ENCODE measurements at places on chromosomes 3 and 15.

- DNase-seq = no peak
Measured at GRCh38 chr3:11074451-11074850, 79.8 kb upstream of the HRH1 start.

DNA sequence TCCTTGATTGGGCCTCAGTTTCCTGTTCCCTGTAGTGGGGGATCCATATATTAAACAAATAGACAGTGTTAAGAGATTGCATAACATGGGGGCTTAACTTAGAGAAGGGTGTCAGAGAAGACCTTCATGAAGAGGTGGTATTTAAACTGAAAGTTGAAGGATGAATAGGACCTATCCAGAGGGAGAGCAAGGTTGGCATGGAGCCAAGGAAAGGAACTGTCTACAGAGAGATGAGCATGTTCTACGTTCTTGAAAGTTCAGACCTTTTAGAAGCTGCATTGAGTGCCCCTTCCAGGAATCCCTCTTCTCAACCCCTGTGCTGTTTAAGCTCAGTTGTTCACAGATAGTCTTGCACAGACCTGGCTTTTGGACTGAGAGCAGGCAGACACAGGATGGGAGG is 2.4 kb downstream of the HTD2 start:
- no peak for DNase-seq

GRCh38 chr3:128452678-128453275 is 13.9 kb downstream of the DNAJB8 start:
- no peak for DNase-seq

- DNase-seq = peak; percentile 45
Measured at GRCh38 chr15:96367311-96368200, 37.1 kb downstream of the NR2F2 start.

DNA sequence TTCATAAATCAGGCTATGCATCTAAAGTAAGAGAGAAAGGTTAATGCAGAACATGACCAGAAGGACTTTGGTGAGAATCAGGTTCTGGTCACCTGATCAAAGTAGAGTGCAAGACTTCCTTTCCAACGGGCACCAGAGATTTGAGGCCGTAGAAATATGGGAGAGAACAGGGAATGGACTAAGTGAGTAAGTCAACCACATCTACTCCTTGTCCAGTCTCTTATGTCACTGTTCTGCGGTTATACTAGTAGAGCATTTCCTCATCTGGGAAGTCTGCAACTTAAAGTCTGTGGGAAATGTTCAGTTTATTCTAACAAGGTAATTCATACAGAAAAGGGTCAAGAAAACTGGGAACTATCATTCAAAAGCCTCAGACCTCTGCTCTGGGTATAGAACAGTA is 232.8 kb downstream of the CPNE4 start:
- DNase-seq = no peak

GRCh38 chr3:23611737-23612295 is 193.9 kb upstream of the UBE2E1 start:
- DNase-seq = no peak

DNA sequence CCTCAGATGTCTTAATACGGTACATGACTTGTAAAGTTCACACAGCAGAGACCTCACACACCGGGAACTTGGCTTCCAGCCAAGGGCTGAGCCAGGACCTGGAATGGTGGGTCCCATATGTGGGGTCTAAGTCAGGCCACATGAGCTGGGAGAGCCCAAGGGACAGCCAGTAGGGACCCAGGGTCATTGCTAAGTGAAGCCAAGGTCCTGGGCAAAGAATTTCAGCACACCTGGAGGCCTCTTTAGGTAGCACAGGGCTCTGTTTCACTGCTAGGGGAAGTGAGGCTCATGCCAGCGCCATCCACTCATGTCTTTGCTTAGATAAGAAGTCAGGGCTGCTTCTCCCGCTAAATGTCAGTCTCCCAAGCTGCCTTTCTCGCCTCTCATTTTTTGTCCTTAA is 116.6 kb upstream of the TLE3 start:
- DNase-seq = no peak

DNA sequence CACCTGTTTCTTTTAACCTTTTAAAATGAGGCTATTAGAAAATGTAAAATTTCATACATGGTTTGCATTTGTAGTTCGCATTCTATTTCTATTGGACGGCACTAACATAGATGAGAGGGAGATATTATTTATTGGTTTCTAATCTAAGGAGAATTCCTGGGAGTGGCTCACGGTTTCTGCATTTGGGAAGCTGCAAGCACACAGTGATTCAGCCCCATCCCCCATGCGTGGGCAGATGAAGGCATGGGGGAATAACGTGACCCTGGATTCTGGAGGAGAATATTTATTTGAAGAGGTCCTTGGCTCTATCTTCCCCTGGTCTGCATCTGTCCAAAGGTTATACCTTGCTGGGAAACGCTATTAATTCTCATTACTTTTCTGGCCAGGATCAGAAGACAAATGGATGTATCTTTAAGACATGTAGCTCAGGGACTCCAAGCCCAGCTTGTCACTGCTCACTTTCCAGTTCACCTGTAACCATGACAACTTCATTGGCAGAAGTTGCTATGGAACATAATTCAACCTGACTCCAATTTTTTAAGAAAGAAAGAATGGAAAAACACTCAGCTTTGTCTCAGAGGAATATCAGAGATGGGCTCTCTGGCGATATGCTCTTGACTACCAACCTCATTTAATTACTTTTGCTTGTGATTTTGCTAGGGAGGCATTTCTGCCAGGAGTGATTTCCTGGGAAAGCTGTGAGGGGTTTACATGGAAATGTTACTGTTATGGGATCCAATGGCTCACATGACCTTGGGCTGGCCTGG is 27.2 kb upstream of the POMGNT2 start:
- no peak for DNase-seq

DNA sequence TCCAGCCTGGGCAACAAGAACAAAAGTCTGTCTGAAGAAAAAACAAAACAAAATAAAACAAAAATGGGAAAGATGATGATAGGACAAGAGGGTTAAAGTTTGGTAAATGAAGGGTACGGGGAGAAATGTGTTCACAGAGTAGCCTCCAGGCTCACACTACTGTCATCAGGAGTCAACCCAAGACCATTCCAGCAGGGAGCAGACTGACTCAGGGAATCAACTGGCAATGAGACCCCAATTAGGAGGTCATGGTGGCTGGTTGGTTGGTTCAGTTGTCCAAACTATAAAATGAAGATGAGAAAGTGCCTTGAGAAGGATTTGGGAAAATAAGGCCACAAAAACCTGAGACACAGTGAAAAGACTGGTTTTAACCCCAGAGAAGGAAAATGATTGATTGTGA is 51.8 kb downstream of the KLHL6 start:
- no peak for DNase-seq

GRCh38 chr3:173395073-173395411 is 2.5 kb upstream of the NLGN1 start:
- DNase-seq = no peak

GRCh38 chr15:58086491-58086890 is 21.0 kb upstream of the ALDH1A2 start:
- no peak for DNase-seq

DNA sequence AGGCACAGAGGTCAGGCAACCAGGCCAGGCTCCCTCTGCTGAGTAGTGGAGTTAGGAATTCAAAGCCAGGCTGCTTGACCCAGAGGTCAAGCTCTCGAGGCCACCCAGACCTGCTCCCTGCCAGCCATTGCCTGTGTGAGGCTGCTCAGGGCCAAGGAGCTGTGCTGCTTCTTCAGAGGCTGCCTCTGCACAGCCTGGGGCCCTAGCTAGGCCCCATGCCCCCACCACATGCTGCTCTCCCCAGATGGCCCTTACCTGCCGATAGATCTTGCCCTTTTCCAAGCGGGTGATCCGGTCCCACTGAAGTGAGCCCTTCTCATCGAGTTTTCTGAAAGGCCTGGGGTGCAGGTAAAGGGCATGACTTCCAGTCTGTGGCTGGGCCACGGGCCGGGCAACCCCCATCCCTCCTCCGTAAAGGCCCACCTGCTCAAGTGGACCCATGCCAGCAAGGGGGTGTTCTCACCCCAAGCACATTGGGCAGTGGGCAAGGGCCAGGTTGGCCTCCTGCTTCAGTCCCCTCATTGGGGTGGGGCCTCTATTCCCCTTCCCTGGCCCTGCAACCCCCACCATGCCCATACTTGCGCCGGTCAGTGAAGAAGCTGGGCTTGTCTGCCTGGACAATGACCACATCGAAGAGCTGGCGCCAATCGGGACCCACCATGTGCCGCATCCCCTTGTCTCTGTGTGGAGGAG is 6.5 kb downstream of the NT5DC2 start:
- no peak for DNase-seq

DNA sequence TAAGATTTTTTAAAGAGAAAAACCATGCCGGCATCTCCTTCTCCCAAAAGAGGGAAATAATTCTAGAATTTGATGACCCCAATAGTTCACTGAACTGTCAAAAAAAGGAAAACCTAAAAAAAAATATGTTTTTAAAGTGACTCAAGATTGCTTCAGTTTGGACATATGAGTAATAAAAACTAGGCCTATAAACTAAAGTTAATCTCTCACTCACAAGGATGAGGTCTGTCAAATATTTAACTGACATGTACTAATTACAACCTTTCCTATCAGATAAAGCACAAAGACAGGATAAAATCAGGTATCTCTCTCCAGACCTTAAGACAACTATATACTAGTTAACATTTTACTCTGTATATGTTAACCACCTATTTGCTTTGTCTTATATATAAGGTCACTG is 231.9 kb downstream of the NSUN3 start:
- DNase-seq = no peak

- DNase-seq = no peak
Measured at GRCh38 chr15:26731965-26732364, 40.9 kb downstream of the GABRB3 start.

- DNase-seq = peak; percentile 41
Measured at GRCh38 chr15:69478259-69478781, 25.7 kb downstream of the RPLP1 start.

DNA sequence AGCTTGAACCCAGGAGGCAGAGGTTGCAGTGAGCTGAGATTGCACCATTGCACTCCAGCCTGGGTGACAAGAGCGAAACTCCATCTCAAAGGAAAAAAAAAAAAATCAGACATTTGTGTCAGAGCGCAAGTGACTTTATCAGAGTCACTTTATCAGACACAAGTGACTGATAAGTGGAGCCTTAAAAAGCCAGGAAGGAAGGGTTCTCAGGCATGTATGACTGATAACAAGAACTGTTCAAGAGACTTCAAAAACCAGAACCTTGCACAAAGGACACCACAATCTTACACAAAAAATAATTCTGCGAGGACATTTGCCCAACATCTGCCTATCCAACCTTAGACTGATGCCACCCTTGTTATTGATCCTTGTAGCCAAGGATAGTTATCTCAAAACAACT is 13.3 kb upstream of the CFAP44 start:
- no peak for DNase-seq

DNA sequence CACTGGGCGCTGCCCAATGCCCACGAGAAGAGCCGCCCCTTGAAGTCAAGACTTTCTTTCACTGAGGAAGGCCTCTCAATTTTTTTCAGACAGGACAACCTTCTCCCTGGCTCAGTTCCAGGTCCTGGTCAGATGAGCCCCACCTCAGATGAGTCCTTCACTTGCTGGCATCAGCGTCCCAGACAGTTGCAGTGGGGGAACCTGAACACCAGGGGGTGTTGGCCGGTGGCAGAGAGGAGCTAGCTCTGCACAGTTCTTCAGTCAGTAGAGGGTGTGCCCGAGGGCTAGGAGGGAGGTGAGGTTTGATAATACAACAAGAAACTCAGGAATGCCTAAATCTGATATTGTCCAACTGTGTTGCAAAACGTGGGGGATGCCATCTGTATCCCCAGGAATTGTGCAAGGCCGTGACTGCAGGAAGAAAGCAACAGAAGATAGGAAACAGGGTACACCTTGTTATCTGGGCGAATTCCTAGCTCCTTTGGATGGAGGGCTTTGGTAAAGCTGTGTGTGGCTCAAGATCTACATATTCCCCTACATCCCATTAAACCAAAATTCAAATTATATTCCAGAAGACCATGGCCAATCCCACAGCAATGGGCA is 34.3 kb downstream of the CCR3 start:
- DNase-seq = no peak

DNA sequence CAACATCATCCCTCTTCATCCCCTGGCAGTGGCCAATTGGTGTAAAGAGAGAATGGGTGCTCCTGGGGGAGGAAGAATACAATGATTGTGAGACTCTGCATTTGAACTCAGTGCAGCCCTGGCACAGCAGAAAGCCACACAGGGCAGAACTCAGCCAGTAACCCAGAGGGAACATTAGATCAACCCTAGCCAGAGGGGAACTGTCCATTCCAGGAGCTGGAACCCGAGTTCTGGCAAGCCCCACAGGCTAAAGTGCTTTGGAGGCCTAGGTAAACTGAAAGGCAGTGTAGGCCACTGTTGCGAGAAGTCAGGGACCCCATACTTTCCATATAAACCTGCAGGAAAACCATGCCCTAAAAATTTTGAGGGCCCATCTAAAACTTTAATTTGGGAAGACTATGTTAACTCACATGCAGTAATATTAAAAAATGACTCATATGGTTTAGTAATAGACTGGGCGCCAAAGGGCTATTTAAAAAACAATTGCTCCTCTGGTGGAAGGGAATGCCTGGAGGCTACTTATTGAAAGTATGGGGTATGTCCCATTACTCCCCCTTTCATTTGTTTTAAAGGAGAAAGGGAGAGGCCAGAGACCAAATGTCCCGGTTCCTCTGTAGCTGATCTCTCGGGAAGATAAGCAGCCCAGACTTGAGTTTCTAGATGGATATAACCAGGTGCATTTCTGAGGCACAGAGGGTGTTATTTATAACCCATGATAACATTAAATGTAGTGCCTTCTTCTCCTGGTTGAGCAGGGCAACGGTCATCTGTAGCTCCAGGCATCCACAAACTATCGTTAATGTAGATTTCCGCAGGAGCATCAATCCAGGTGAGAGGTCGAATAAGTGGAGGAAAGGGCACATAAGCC is 5.8 kb upstream of the RAD51 start:
- no peak for DNase-seq

DNA sequence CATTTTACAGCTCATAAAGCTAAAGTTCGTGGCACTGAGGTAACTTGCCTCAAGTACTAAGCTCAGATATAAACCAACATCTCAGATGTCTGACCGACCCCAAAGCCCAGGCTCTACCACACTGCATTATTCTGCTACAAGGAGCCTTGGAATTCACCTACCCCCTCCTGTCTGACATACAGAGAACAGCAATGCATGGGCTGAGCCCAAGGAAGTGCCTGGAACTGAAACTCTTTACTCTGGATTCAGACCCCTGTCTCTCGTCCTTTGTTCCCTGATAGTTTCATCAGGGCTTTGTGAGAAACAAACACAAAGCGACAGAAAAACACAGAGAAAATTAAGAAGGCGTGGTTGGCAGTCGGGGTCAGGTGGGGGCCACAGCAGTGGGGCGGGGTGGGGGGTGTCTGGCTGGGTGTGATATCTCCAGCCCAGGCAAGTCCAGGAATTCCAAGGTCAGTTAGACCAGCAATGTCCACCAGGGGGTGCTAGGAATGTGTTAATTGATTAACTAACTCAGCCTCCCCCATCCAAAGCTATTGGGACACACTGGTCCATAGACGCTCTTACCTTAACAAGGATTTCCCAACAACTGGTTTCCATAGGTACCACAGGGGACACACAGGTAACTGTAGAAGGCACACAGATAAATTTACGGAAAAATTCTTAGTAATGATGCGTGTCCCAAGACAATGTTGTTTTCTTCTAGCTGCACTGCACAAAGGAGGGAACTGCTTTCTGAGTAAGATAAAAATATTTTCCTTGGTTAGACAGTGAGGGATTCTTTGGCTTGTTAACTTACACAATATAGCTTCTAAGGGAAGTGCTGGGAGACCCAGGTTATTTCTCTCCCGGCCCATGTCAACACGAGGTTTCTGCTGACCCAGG is 18.8 kb upstream of the SSUH2 start:
- peak; percentile 28 for DNase-seq

GRCh38 chr3:132071043-132071442 is 36.2 kb upstream of the CPNE4 start:
- DNase-seq = no peak

- DNase-seq = no peak
Measured at GRCh38 chr3:186630950-186631641, 9.1 kb upstream of the FETUB start.
